ENCODE measurements at places on chromosomes 5 and 9. TPM values are rescaled to one million over a fixed set of nuclear protein-coding genes. Genes with fewer than 3 reads are reported as not detected.

DNA sequence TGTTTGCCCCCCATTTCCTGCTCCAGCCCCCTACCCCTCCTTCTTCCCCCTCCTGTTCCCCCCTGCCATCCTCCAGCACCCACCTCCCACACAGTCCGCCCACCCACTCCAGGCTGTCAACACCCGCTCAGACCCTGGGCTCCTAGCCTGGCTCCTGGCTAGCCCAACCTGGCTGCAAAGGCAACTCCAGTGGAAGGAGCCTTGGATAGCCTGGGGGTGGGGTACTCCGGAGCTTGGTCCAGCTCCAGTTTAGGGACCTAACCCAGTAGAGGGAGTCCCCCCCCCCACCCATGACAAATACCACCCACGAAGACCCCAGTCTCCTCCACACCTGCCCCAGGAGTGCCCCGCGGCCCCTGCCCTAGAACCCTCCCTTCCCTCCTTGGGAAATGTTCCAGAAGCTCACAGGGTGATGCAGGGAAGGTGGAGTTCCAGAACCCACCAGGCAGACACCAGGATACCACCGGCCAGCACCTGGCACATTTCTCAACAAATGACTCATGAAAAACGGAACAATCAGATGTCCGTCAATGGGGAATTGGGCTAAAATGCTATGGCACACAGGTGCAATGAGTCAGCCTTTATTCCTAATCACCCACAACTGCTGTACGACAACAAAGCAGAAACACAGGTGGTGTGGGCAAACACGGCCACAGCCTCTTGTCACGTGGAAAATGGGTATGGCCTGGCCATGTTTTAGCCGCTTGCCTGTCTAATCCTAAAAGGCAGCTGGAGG lies 901 bp upstream of the SLC12A7 start:
- no peak for DNase-seq

DNA sequence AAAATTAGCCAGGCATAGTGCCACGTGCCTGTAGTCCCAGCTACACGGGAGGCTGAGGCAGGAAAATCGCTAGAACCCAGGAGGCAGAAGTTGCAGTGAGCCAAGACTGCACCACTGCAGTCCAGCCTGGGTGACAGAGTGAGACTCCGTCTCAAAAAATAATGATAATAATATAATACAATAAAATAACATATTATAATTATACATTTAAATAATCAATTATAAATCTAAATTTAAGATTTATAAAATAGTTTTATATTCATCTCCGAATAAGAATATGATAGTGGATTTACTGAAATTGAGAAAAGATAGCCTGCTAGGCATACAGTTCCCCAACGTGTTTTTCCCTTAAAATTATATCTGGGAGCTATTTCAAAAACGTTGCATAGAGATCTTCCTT lies 599.6 kb downstream of the CDH18 start:
- no peak for DNase-seq

GRCh38 chr5:37836592-37837413 lies 3.0 kb downstream of the GDNF start:
- no peak for DNase-seq

GRCh38 chr5:96763026-96763425 lies 44.7 kb downstream of the ERAP1 start:
- no peak for DNase-seq

DNA sequence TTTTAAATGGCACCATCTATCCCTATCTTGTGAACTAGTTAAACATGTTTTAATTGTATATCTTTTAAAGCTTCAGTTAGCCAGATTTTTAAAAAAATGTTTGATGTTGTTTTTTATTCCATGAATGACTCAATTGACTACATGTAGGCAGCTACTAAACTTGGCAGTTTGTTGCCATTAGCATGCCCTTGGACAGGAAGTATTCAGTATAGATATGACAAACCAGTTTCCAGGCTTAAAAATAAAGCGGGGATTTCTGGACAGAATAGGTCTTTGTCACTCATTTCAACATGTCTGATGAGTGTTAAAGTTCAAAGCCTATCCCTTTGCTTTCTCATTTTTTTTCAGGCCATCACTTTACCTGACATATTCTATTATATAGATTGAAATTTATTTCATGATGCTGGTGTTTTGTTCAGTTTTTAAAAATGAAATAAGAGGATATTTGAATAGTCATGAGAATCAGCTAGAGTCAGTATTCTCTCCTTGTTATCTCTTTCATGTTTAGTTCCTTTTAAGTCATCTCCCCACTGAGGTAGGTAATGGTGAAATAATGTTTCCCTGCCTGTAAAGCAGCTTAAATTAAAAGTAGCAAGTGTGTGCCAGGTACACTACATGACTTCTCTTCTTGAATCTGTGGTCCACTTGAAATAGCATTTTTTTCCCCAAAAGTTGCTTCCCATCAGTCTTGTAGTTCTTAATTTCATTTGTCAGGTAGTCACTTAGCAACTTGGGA lies 11.9 kb downstream of the TNFAIP8 start:
- no peak for DNase-seq

GRCh38 chr9:79745752-79746336 lies 174.1 kb downstream of the TLE4 start:
- DNase-seq, result no peak

RELL2 gene
- 5.7 TPM for total RNA-seq

- no peak for DNase-seq
These were observed 42.1 kb downstream of the SEC61B start for GRCh38 chr9:99264070-99264680.

GRCh38 chr9:87880116-87880515 lies 2.6 kb upstream of the SPATA31E1 start:
- DNase-seq, result no peak

DNA sequence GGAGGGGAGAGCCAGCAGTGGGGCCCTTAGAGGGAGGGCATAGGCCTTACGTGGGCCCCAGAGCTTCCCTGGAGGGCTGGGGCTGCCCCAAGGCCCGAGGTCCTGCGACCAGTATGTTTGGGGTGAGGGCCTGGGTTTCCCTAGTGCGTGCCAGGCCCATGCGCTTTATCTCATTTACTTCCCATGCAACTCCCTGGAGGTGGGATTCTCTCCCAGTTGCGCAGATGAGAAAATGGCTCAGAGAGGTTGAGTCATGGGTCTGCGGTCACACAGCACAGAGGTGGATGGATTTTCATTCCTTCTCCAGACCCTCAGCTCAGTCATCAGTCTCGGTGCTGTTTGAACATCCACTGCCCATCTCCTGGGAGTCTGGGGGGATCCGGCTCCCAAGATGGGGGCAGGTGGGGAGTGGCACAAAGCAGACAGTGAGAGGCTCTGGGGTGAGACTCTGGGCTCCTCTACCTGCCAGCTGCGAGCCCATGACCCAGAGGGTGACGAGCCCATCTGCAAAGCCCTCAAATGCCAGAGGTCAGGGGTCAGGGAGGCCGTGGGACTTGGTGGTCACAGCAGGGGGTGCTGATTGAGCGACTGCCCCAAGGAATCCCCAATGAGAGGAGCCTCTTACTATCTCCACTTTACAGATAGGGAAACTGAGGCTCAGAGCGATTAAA lies 171.2 kb downstream of the GAPVD1 start:
- no peak for DNase-seq

All from natural killer cell (primary cell).